Hematopoietic multipotent progenitor cell treated with erythropoietin and hydrocortisone succinate and interleukin-3 and kit ligand, for 15 days (in vitro differentiated cells): ENCODE measurements at places on chromosomes 2 and 18.

GRCh38 chr2:185790361-185790760, 51.8 kb downstream of the FSIP2 start:
- no peak for DNase-seq

DNA sequence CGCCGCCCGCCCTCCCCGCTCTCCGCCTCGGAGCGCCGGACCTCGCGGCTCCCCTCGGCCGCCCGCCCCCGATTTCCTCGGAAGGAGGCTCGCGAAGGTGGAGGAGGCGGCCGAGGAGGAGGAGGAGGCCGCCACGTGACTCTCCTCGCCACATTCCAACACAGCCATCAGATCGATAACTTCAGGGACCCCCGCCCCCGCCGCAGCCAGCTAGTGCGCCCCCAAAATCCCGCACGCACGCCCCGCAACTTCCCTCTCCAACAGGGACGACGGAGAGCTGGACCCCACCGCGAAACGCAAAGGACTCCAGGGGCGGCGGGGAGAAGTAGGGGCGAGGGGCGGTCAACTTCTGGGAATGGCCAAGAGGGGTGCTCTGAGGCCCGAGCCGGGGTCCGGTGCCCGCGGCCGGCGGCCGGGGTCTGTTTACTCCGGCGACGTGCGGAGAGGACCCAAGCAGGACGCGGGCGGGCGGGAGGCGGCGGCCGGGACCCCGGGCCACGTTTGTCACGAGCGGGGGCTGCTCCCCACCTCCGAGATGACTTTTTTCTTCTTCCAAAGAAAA, 2.0 kb downstream of the ZNF521 start:
- DNase-seq, result no peak

GRCh38 chr2:118464046-118464445, 375.8 kb downstream of the INSIG2 start:
- no peak for DNase-seq

DNA sequence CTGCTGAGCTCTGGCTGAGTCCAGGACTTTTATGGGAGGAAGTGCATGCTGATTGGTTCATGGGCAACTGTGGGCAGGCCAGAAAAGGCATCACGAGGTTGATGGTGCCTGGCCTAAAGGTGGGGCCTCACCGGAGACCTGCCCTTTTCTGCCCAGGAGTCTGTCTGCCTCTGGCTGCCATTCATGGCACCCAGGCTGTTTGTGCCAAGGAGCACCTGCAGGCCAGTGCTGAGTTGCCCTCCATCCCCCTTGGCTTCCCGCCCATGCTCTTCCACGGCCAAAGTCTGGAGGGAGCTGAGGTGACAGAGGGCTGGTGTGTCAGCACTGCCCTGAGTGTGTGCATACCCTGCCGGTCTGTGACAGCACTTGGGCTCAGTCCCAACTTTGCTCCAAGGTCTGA, 123.2 kb downstream of the PTH2R start:
- no peak for DNase-seq

DNA sequence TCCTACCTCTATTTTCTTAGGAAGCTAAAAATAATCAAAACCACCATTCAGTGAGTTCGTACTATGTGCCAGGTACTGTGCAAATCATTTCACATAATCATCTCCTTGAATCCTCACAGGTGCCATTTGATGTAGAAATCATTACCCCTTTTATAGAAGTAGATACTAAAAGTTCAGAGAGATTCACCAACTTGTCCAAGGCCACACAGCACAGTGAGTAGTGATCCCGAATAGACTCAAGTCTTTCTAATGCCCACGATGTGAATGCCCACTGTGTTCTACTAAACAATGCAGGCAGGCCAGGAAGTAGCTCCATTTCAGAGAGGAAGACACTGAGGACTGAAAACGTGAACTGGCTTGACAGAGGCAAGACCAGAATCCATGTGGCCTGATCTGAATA, 68.8 kb downstream of the ANTXR1 start:
- no peak for DNase-seq

DNA sequence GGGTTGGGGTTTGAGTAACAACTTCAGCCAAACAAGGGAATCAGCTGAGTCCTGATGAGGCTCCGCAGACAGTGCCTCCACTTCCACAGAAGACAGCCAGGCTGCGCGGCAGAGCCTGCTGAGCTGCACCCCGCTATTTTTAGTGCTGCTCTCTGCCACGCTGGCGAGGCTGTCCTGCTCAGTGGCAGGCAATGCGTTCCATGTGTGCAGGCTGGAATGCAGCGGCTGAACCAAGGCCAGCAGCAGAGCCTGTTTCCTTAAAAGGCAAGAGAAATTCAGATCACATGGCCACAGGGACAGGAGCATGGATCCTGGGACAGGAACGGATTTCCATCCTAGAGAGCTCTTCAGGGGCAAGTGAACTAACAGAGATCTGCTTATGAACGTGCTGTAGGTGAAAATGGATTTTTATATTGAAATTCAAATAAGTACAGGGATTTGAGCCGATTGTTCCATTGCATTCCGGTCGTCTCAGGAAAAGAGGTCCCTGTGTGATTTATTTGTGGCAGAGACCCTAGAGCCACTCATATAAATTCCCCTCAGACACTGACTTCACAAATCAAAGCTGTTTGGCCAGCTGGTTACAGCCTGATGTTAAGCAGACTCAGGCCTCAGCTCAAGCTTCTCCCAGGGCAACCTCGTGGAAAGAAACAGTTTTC, 98.7 kb downstream of the COL6A3 start:
- no peak for DNase-seq

GRCh38 chr2:5618271-5618670, 73.9 kb upstream of the SOX11 start:
- DNase-seq, result no peak

GRCh38 chr2:46311651-46312223, 14.5 kb downstream of the EPAS1 start:
- DNase-seq, result no peak

DNA sequence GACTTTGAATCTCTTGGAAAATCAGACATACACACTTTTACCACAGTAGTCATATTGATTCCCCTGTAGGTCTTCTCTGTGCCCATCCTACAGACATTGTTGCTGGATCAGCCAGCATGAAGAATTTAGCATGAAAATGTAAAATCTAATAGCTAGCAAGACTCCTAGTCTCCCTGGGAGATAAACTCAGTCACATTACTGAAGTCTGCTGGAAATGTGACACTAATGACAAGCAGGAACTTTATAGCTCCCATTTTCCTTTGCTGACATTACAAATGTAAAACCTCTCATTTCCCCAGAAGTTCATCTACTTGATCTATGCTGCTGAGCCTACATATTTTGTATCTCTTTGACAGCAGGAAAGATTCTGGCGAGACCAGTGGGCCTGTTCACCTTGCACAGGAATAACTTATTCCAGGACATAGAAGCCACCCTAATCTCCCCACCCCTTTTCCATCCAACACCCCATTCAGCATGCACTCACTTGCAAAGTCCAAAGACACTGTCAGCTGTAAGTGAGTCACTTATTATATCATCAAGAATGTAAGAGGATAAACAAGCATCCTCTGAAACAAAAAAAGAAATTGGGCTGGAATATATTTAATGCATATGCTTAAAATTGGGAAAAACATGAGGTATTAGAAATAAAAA, 648.3 kb upstream of the PKDCC start:
- no peak for DNase-seq

- DNase-seq, result no peak
These were observed 120.9 kb upstream of the CDH19 start for GRCh38 chr18:66724664-66725356.
